ENCODE measurements at places on chromosomes 16 and 17.

- DNase-seq = no peak
Measured at GRCh38 chr16:78209951-78210661, 110.7 kb downstream of the WWOX start.

DNA sequence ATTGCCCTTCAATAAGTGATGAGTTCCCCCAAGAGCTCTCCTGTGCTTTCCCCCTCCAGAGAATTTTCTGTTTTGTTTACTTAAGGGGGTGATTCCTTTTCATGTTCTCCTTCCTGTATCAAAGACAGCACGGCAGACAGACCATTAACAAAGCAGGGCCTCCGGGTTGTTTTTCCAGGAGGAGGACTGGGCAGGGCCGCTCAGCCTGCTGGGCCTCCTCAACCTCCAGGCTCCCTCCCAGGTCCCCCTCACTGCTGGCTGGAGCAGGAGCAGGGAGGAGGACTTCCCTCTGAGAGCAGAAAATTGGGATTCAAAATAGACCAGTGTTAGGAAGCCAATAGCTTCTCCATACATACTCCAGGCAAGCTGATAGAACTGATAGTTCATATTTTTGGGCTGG, 20.4 kb downstream of the SDK2 start:
- no peak for DNase-seq

DNA sequence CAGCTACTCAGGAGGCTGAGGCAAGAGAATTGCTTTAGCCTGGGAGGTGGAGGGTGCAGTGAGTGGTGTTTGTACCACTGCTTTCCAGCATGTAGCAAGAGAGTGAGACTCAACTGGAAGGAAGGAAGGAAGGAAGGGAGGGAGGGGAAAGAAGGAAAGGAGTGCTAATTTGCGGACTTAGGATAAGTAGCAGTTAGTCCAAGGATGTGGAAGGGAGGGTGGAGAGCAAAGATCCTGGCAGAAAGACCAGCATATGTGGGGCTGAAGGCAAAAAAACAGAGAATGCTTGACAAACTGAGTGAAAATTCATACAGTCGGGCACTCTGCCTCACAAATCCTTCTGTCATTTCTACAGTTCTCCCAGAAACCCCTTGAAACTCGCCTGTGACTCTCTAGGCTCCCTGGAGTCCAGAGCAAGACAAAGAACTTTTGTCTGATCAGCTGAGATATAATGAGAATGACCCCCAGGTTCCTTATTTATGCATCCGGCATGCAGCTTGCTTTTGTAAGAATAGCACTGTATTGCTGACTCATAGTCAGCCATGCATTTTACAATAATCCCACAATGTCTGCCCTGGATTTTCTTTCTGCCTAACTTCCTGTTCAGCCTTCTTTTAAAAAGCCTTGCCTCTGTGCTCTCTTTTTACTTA, 31.5 kb downstream of the CDK5RAP3 start:
- peak; percentile 74 for DNase-seq

GRCh38 chr17:21390294-21390693, 14.1 kb downstream of the KCNJ12 start:
- no peak for DNase-seq

GRCh38 chr17:79065105-79065670, 9.4 kb upstream of the ENGASE start:
- DNase-seq = peak; percentile 42

All from GM12865 (cell line).